ENCODE measurements at places on chromosomes 2 and 18. TPM values are rescaled to one million over a fixed set of nuclear protein-coding genes. Genes with fewer than 3 reads are reported as not detected.

GRCh38 chr2:17620841-17621240, 80.3 kb downstream of the VSNL1 start:
- no peak for DNase-seq
- no peak overlapping the region for H3K4me3 ChIP-seq
- H3K27me3 ChIP-seq = no peaks in the 10 kb centered on the region

GRCh38 chr2:207332480-207333212, 166.9 kb upstream of the KLF7 start:
- H3K36me3 ChIP-seq = no peaks in the 10 kb centered on the region
- no peak for DNase-seq
- no peak overlapping the region for H3K27ac ChIP-seq
- no peaks in the 10 kb centered on the region for H3K27me3 ChIP-seq

GRCh38 chr2:120435671-120436459, 89.9 kb downstream of the INHBB start:
- H3K4me3 ChIP-seq = no peak overlapping the region
- H3K4me1 ChIP-seq = no peaks in the 10 kb centered on the region
- H3K27me3 ChIP-seq = no peaks in the 10 kb centered on the region
- no peak for DNase-seq
- no peaks in the 10 kb centered on the region for H3K36me3 ChIP-seq
- H3K27ac ChIP-seq = no peak overlapping the region

DNA sequence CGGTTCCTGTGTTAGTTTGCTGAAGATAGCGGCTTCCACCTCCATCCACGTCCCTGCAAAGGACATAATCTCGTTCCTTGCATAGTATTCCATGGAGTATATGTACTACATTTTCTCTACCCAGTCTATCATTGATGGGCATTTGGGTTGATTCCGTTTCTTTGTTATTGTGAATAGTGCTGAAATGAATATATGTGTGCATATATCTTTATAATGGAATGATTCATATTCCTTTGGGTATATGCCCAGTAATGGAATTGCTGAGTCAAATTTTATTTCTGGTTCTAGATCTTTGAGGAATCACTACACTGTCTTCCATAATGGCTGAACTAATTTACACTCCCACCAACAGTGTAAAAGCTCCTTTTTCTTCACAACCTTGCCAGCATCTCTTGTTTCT, 255.4 kb upstream of the CDH2 start:
- no peak for DNase-seq
- no peaks in the 10 kb centered on the region for H3K27me3 ChIP-seq
- no peak overlapping the region for H3K27ac ChIP-seq
- H3K4me1 ChIP-seq = no peaks in the 10 kb centered on the region
- no peaks in the 10 kb centered on the region for H3K36me3 ChIP-seq
- H3K4me3 ChIP-seq = no peak overlapping the region

GRCh38 chr2:20023688-20024087, 11.2 kb upstream of the MATN3 start:
- no peak overlapping the region for H3K4me3 ChIP-seq
- H3K36me3 ChIP-seq = peaks cover 12% of the 10 kb centered on the region
- no peaks in the 10 kb centered on the region for H3K27me3 ChIP-seq
- no peak overlapping the region for H3K27ac ChIP-seq
- no peak for DNase-seq

DNA sequence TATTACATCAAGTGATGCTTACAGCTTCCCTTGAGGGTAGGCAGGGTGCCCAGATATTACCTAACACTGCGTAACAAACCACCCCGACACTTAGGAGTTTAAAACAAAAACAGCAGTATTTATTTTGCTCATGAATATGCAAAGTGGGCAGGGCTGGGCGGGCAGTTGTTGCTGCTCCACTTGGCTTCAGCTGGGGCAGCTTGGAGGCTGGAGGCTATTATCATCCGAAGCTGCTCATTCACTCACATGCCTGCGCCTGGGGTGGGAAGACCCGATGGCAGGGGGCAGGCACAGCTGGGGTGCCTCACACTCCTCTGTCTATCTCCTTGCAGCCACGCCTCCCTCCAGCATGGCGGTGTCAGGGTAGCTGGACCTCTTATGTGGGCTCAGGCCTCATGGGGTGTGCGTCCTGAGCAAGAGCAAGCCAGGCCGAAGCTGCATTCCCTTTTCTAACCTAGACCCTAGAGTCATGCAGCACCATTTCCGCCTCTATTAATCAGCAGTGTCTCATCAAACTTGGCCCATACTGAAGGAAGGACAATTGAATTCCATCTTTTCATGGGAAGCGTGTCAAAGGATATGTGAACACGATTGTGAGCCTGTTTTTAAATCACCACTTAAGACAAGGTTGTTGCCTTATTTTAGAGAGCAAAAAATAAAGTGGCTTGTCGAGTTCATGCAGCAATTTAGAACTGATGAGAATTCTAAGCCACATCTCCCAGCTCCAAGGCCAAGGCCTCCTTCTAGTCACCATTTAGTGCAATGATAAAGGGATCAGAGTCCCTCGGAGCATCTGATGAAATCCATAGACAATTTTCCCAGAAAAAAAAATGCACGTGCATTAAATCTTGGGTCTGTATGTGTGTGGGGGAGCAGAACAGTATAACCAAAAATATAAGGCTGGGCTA, 54.9 kb downstream of the SDC1 start:
- H3K27ac ChIP-seq = no peak overlapping the region
- H3K4me1 ChIP-seq = no peaks in the 10 kb centered on the region
- no peak for DNase-seq
- no peak overlapping the region for H3K4me3 ChIP-seq
- no peaks in the 10 kb centered on the region for H3K36me3 ChIP-seq
- no peaks in the 10 kb centered on the region for H3K27me3 ChIP-seq

DNA sequence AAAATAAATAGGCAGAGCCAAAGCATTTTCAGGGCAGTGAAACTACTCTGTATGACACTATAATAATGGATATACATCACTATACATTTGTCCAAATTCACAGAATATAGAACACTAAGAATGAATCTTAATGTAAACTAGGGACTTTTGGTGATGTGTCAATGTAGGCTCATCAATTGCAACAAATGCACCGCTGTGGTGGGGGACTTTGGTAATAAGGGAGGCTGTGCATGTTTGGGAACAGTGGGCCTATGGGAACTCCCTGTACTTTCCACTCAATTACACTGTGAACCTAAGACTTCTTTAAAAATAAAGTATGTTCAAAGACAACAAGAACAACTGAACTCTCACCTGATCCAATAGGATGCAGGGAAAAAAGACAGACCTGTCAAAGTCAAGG, 220.7 kb downstream of the CMPK2 start:
- no peaks in the 10 kb centered on the region for H3K4me1 ChIP-seq
- no peak for DNase-seq
- H3K27ac ChIP-seq = no peak overlapping the region

- H3K4me1 ChIP-seq = no peaks in the 10 kb centered on the region
- H3K4me3 ChIP-seq = no peak overlapping the region
- H3K27me3 ChIP-seq = no peaks in the 10 kb centered on the region
- H3K36me3 ChIP-seq = no peaks in the 10 kb centered on the region
Observed at GRCh38 chr2:222404151-222404905, 20.0 kb upstream of the SGPP2 start.

DNA sequence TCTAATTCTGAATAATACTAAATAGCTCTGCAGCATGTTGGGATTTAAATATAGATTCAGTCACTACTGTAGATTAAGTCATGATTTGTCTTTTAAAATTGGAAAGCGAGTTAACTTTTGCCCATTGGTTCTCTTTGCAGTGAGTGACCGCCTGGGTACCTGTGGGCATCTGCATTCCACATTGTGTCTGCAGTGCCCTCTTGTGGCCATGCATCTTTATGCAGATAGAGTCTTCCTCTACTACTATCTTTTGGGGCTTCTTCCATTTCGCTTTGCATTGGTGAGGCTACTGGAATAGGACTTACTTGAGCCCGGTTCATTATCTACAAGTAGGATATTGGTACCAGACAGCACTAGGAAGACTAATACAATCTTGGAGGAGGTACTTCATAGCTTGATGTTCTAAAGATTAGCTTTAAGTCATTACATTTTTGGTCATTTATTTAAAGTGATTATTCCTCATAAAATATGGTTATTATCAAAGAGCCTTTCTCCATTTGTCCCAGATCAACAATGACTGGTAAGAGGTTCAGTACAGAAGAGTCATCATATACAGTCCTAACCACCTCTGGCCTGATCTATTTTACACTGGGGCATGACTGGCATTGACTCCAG, 203.0 kb downstream of the SOCS6 start:
- no peaks in the 10 kb centered on the region for H3K36me3 ChIP-seq
- no peak overlapping the region for H3K27ac ChIP-seq
- H3K27me3 ChIP-seq = no peaks in the 10 kb centered on the region
- H3K4me3 ChIP-seq = no peak overlapping the region

- no peaks in the 10 kb centered on the region for H3K27me3 ChIP-seq
- no peak for DNase-seq
- no peaks in the 10 kb centered on the region for H3K36me3 ChIP-seq
- no peak overlapping the region for H3K27ac ChIP-seq
Observed at GRCh38 chr2:80102026-80102425, 202.5 kb downstream of the LRRTM1 start.

DNA sequence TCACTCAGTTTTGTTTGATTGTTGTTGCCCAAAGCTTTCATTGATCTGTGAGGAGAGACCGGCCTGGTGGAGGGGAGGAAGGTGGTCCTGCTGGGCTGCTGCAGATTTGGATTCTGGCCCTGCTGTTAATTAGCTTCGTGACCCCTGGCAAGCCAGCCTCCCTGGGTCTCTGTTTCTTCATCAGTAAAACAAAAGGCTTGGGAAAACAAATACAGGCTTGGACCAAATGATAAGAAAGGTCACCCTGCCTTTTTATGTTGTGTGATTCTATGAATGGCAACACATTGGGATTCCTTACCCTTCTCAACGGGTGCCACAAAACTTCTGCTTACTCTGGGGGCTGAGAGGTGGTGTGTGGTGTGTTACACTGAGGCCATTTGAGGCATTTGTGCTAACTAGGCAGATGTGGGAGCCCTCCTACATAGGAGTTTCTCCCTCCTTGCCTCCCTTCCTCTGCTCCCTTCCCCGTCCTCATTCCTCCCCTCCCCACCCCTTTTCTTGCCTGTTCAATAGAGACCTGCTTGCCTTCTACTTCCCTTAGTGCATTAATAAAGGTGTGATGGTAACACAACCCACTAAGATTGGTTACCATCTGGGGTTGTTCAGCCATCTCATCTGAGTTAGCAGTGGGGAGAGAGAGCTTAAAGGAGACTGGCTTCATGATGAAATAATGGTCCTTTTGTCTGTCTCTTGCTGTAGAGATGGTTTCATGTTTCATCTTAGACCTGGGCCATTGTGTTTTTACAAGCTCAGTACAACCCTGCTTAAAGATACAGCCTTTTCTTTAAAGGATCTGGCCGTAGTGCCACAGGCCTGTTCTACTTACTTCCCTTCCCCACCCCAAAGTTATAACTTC, 96.2 kb downstream of the TANC1 start:
- peaks cover 14% of the 10 kb centered on the region for H3K36me3 ChIP-seq
- DNase-seq = no peak
- peak overlapping the region; percentile 70 for H3K27ac ChIP-seq
- no peaks in the 10 kb centered on the region for H3K27me3 ChIP-seq
- no peaks in the 10 kb centered on the region for H3K4me1 ChIP-seq

DNA sequence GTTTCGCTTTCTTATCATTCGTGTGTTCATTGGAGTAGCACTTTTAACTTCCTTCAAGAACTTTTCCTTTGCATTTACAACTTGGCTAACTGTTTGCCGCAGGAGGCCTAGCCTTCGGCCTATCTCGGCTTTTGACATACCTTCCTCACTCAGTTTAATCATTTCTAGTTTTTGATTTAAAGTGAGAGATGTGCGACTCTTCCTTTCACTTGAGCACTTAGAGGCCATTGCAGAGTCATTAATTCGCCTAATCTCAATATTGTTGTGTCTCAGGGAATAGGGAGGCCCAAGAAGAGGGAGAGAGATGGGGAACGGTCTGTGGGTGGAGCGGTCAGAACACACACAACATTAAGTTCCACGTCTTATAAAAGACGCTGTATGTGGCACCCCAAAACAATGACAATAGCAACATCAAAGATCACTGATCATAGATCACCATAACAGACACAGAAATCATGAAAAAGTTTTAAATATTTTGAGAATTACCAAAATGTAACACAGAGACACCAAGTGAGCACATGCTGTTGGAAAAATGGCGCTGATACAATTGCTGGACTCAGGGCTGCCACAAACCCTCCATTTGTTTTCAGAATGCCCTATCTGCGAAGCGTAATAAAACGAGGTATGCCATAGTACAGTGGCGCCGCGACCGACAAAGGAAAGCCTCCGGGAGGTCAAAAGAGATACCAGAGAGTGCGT, 553 bp downstream of the TIGD1 start:
- peaks cover 24% of the 10 kb centered on the region for H3K4me1 ChIP-seq
- peak overlapping the region; percentile 71 for H3K4me3 ChIP-seq
- H3K36me3 ChIP-seq = peaks cover 7% of the 10 kb centered on the region
- no peak for DNase-seq
- H3K27ac ChIP-seq = peak overlapping the region; percentile 92

- no peak overlapping the region for H3K27ac ChIP-seq
- no peaks in the 10 kb centered on the region for H3K27me3 ChIP-seq
- no peak for DNase-seq
- no peaks in the 10 kb centered on the region for H3K36me3 ChIP-seq
Observed at GRCh38 chr2:37394263-37394662, 49.8 kb downstream of the QPCT start.

DNA sequence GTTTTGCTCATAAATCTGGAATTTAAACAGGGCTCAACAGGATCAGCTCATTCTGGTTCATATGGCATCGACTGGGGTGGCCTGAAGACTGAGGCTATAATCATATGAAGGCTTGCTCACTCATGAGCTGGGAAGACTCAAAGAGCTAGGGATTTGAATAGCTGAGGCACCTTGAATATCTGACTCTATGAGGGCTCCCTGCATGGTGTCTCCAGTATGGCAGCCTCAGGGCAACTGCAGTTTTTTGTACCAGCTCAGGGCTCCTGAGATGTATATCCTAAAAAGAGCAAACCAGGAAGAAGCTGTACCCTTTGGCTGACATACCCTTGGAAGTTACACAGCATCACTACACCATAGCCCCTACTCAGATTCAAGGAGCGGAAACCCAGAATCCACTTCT, 15.3 kb upstream of the GPR39 start:
- no peak for DNase-seq
- H3K27ac ChIP-seq = no peak overlapping the region
- no peaks in the 10 kb centered on the region for H3K36me3 ChIP-seq

Gene FOXI3
- total RNA-seq = not detected

Gene DNMT3A
- total RNA-seq = 6.0 TPM

Gene NDC80
- total RNA-seq = not detected

Gene SAG
- total RNA-seq = not detected

Gene PXDN
- total RNA-seq = 26.9 TPM

Gene L3MBTL4
- total RNA-seq = 6.6 TPM

Gene STAT4
- 27.3 TPM for total RNA-seq

Gene MC2R
- total RNA-seq = not detected

Gene SCN9A
- 1.1 TPM for total RNA-seq

Gene IL1R1
- total RNA-seq = 28.7 TPM

Data from right atrium auricular region (tissue), 2 donors.